ENCODE measurements at places on chromosomes 16 and 17.

- DNase-seq = no peak
Observed at GRCh38 chr16:67594256-67594915, 32.1 kb downstream of the CTCF start.

- DNase-seq = no peak
Observed at GRCh38 chr17:2207815-2208515, 95.6 kb downstream of the SMG6 start.

- DNase-seq = no peak
Observed at GRCh38 chr17:75263055-75263454, 1.4 kb downstream of the MRPS7 start.

DNA sequence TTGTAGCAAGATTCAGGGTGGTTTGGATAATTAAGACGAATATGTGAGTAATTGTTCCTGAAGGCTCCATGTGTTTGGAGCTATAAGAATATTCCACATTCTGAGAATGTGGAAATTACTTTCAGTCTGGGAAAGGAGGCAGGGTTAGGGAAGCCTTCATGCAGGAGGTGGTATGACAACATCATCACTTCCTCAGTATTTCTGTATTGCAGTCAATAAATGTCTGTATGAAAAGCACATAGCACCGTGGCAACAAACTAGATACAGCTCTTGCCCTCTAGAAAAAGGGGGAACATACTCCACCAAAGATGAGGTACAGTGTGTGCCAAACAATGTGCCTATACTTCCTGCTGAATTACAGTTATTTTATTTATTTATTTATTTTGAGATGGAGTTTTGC, 26.1 kb upstream of the DHRS7B start:
- no peak for DNase-seq

- DNase-seq = no peak
Observed at GRCh38 chr16:8849411-8850011, 19.3 kb downstream of the CARHSP1 start.

- DNase-seq = no peak
Observed at GRCh38 chr16:81767987-81768592, 11.0 kb upstream of the PLCG2 start.

DNA sequence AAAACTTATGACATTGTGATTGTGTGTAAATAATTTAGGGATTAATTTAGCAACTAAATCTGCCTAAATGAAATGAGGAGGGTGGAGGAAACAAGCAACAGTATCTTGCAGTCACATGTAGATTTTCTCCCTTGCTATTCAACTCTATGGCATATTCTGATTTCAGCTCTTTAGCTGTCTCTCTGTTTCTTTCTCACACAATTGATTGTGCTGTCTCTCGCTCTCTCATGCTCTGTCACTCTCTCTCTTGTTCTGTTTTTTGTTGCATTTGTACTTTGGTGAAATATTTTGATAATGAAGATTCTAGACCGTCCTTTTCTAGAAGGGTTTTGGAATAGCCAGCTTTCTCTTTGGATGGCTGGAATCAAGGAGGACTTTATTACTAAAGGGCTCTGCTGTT, 70.6 kb downstream of the BCAS3 start:
- no peak for DNase-seq

GRCh38 chr16:80084614-80085013, 456.2 kb upstream of the DYNLRB2 start:
- DNase-seq = peak; percentile 1

GRCh38 chr17:75834928-75835653, 9.1 kb downstream of the UNC13D start:
- no peak for DNase-seq

- DNase-seq = no peak
Observed at GRCh38 chr16:66369055-66369592, 2.6 kb downstream of the CDH5 start.

- no peak for DNase-seq
Observed at GRCh38 chr16:73199214-73199613, 151.3 kb upstream of the ZFHX3 start.

GRCh38 chr16:35564889-35565288, 2105.5 kb downstream of the TP53TG3F start:
- DNase-seq = no peak

GRCh38 chr16:66695471-66695934, 1.0 kb downstream of the CMTM4 start:
- DNase-seq = no peak

DNA sequence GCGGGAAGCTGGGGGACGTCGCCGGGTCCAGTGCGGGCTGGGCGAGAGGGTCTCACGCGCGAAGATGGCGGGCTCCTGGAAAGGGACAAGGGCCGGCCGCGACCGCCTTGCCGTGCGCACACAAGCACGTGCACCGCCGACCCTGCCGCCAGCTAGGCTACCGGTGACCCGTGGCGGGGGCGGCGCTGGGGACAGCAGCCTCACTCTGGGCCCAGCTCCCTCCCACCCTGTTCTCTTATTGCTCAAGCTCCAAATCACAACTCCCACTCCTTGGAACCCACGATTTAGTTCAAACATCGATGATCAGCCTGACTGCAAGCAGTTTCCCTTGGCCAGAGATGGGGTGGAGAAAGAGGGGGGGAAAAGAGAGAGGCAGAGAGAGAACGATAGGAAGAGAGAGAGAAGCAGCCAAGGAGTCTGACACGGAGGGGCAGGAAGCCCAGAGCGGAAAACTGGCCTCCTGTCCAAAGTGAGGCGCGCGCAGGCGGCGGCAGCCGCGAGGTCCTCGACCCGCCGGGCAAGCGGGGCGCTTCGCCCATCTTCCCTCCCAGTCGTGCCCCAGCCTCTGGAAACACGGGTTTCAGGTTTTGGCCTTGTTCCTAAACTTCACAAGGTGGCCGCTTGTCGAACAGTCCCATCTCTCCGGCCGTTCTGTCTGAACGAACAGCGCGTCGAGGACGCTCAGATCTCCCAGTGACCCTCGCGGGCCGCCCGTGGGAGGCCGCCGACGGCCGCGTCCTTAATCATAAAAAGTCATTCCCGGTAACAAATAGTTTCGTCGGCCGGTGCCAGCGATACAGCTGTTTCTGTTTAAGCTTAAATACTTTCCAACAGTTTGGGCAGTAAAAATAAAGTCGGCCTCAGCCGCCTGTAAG, 1.7 kb upstream of the CBX8 start:
- DNase-seq = no peak

GRCh38 chr16:24482681-24483202, 56.6 kb upstream of the RBBP6 start:
- DNase-seq = no peak

DNA sequence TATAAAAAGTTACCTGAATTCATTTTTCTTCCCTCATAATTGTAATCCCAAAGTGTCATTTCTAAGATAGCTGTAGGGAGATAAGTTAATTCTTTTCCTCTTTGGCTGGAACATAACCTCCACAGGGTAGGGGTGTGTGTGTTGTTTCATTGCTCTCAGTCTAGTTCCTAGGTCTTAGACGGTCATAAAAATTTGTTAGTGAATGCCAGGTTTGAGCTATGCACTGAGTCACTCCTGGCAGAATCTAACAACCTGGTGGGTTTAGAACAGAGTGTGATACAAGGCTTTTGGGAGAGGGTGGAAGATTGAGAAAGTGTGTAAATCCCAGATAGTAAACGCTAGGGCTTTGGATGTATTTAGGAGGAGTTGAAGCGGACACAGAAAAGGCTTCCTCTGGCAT, 894 bp upstream of the PHKG2 start:
- no peak for DNase-seq

DNA sequence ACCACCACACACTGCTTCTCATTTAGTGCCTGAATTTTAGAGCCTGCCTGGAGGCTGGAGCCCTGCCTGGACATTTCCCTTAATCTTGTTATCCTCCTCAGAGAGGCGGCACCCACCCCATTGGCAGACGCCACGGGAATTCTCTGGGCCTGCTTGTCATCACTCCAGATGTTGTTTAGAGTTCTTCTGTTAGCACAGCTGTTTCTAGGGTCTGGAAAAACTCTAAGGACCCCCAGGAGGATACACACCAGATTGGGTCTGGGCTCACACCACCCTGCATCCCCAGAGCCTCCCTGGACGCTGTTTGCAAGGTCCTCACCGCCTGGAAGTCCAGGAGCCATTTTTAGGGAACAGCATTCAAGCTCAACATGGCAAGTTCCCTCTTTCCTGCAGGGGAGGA, 565 bp upstream of the XAF1 start:
- DNase-seq = no peak

GRCh38 chr16:22346483-22346882, 27.9 kb downstream of the CDR2 start:
- DNase-seq = no peak

DNA sequence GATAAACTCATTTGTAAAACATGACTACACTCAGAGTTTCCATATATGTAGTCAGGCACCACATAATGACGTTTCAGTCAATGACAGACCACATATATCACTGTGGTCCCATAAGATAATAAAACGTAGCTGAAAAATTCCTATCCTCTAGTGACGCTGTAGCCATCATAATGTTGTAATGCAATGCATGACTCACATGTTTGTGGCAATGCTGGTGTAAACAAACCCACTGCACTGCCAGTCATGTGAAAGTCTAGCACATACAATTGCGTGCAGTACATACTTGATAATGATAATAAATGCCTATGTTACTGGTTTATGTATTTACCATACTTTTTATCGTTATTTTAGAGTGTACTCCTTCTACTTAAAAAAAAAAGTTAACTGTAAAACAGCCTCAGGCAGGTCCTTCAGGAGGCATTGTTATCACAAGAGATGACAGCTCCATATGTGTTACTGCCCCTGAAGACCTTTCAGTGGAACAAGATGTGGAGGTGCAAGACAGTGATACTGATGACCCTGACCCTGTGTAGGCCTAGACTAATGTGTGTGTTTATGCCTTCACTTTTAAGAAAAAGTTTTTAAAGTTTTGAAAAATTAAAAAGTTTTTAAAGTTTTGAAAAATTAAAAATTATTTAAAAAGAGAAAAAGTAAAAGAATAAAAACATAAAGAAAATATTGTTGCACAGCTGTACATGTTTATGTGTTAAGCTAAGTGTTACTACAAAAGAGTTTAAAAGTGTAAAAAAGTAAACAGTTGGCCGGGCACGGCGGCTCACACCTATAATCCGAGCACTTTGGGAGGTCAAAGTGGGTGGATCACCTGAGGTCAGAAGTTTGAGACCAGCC, 9.0 kb downstream of the STAT5B start:
- DNase-seq = peak; percentile 53

GRCh38 chr16:89982318-89982717, 33.8 kb downstream of the DEF8 start:
- DNase-seq = no peak

DNA sequence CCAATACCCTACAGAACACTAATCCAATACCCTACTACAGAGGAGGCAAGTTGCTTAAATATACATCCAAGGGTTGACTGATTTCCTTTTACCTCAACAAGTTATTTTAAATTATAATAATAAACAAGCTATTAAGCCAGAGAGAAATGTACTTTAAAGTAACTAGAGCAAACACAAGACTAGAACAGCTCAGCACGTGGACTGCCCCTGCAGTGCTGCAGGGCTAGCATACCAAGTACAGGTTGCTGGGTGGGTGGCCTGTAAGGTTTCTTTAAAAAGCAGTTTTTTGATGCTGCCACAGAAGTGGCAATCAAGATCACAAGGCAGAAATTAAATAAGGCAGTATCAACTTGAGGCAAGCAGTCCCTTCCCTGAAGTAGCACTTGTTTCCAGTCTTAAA, 63.5 kb downstream of the PARN start:
- no peak for DNase-seq

GRCh38 chr16:54110016-54110981, 176.3 kb downstream of the IRX3 start:
- no peak for DNase-seq

- DNase-seq = peak; percentile 65
Observed at GRCh38 chr16:75108792-75109731, 7.5 kb downstream of the LDHD start.

DNA sequence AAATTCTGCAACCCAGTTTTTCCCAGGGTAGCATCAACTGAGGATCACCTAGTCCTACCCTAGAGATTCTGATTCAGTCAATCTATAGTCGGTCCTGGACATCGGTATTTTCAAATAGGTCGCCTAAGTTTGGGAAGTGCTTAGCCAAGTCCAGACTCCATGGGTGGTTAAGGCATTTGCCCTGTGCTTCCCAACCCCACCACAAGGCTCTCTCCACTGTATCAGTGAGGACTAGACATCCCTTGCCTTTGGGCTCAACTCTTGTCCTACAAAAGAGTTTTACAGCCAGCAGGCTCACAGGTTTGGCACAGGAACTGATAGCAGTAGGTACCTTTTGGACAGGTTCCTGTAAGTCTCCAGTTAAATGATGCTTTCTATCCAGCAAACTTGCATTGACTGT, 13.8 kb downstream of the HYDIN start:
- DNase-seq = no peak

GRCh38 chr16:30924913-30925631, 1.7 kb downstream of the FBXL19 start:
- no peak for DNase-seq

DNA sequence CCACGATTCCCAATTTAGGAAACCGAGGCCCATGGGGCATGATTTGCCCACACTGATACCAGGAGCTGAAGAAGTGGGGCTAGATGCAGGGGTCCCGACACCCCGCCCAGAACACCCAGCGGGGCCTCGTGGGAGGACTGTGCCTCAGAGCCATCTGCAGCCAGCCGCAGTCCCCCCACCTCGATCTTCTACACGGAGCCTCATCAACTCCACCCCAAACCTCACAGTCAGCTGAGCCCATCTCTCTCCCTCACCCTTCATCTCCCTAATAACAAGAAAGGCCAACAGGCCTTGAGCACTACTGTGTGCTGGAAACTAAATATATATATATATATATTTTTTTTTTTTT, 4.2 kb downstream of the ITGAE start:
- no peak for DNase-seq

GRCh38 chr17:77409282-77410161, 268.8 kb downstream of the SEC14L1 start:
- DNase-seq = no peak

DNA sequence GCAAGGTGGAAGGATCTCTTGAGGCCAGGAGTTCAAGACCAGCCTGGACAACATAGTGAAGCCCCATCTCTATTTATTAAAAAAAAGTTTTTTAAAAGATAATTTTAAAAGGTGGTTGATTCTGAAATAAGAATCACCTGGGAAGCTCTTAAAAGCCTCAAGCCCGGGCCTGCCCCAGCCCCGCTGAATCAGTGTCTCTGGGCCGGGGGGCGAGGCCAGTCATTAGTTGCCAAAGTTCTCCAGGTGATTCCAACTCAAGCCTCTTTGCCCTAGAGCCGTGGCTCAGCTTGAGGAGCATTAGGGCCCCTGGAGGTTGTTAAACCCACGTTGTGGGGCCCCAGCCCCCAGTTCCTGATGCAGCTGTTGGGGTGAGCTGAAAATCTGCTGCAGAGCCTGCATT, 24.6 kb downstream of the JPH3 start:
- no peak for DNase-seq

- DNase-seq = no peak
Observed at GRCh38 chr17:61230972-61231820, 168.4 kb upstream of the TBX2 start.
